ENCODE measurements at places on chromosomes 4 and X. TPM values are rescaled to one million over a fixed set of nuclear protein-coding genes. Genes with fewer than 3 reads are reported as not detected.

DNA sequence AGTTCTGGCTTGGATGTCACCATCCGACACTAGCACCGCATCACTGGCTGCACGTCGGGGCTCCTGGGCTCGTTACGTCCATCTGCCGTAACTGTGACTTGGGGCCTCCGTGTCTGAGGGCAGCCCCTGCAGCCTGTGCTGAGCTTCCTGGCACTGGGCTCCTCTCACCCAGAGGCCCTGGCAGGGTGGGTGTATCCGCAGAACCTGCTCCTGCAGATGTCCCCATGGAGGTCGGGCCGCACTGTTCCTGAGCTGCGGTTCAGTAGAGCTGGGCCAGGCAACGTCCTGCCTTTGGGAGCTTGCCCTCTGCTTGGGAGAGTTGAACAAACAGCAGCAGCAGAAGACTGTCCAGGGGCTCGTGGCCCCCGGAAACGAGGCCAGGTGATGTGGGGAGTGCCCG, 71.4 kb downstream of the RGS12 start:
- no peak for DNase-seq

Gene SLC16A2
- 13.7 TPM for total RNA-seq

Gene TEX11
- total RNA-seq: not detected

GRCh38 chr4:15006416-15007024, 4.2 kb downstream of the CPEB2 start:
- DNase-seq: peak; percentile 39

Gene CT55
- not detected for total RNA-seq

Gene KLB
- not detected for total RNA-seq

Gene NR0B1
- not detected for total RNA-seq

All from MCF 10A (cell line).